ENCODE measurements at places on chromosomes 5 and 9. TPM values are rescaled to one million over a fixed set of nuclear protein-coding genes. Genes with fewer than 3 reads are reported as not detected.

DNA sequence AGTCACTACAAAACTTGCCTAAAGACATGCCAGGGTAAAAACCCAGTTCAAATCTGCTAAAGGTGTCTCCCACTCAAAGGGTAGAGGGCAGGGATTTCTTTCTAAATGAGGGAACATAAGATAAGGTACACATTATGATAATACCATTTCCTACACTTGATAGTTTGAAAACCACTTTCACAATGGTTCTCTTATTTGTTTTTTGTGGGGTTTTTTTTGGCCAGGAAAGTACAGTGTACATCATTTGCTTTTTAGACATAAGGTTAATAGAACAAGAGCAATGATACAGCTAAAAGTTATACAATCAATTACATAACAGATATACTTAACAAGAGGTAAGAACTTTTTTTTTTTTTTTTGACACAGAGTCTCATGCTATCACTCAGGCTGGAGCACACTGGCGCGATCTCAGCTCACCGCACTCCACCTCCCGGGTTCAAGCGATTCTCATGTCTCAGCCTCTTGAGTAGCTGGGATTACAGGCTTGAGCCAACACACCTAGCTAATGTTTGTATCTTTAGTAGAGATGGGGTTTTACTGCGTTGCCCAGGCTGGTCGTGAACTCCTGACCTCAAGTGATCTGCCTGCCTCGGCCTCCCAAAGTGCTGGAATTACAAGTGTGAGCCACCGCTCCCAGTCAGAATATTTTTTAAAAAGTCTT is 48.8 kb upstream of the GLRX start:
- H3K4me1 ChIP-seq = peaks cover 4% of the 10 kb centered on the region
- no peak overlapping the region for H3K27ac ChIP-seq
- DNase-seq = no peak
- H3K27me3 ChIP-seq = no peaks in the 10 kb centered on the region
- H3K4me3 ChIP-seq = no peak overlapping the region

DNA sequence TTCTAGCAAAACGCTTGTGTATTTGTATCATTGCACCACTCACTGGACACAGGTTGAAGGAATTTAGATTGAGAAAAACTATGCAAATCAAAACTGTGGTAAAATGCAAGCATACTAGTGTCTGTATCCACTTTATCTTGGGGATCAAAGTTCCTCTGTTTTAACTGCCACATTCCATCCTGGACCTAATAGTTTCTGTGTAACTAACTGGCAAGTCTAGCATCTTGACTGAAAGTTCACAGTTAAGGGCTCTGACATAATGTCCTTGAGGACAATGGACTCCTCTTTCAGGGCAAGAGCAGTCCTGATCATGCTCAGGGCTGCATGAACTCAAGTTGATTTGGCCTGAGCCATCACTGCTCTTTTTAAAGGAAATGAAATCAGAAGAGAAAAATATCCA is 30.7 kb downstream of the NFIB start:
- H3K27ac ChIP-seq = no peak overlapping the region
- H3K4me3 ChIP-seq = no peak overlapping the region
- no peak for DNase-seq
- H3K27me3 ChIP-seq = no peaks in the 10 kb centered on the region

GRCh38 chr5:166710271-166710670 is 1581.2 kb upstream of the WWC1 start:
- peaks cover 14% of the 10 kb centered on the region for H3K4me1 ChIP-seq
- no peaks in the 10 kb centered on the region for H3K27me3 ChIP-seq
- DNase-seq = no peak
- H3K27ac ChIP-seq = no peak overlapping the region
- no peak overlapping the region for H3K4me3 ChIP-seq

Gene IFNB1
- total RNA-seq = not detected

Gene CMYA5
- total RNA-seq = 1.1 TPM

Gene SELENOP
- 86.3 TPM for total RNA-seq

DNA sequence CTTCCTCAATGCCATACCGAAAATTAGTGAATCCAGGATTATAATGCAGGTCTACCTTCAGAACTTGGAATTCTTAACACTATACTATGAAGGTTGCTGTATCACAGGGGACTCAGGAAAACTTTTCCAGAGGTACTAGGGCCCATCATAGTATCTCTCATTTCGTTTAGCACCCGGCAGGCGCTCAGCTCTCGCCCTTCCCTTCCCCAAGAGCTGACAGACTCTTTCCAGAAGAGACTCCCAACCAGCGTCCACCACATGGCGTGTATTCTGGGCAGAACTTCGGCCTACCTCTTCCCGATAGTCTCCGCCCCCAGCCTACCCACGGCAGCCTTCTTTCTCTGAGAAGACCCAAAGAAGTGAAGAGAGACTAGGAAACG is 271 bp downstream of the NOL8 start:
- H3K4me1 ChIP-seq = peaks cover 15% of the 10 kb centered on the region
- peaks cover 1% of the 10 kb centered on the region for H3K36me3 ChIP-seq
- H3K27ac ChIP-seq = peak overlapping the region; percentile 99
- H3K27me3 ChIP-seq = no peaks in the 10 kb centered on the region
- DNase-seq = no peak
- peak overlapping the region; percentile 97 for H3K4me3 ChIP-seq

DNA sequence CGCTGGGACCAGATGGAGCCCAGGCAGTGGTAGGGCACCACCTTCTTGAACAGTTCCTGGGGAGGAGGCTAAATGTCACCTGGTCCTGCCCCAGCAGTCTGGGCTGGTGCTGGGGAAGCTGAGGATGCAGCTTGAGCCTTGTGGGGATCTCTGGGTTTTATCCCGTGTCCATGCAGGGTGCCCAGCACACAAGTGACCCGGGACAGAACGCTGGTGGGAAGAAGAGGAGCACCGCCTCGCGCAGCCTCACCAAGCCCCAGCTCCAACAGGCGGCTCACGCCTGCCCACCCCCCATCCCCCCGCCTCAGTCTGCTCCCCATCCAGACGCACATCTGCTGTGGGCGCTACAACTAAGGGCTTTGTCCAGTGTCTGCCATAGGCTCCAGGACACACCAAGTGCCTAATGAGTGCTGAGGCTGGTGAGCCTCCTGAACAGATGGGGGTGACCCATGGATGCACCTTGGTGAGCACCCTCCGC is 13.8 kb downstream of the RALGDS start:
- no peak overlapping the region for H3K27ac ChIP-seq
- H3K4me3 ChIP-seq = no peak overlapping the region
- peaks cover 12% of the 10 kb centered on the region for H3K36me3 ChIP-seq
- no peaks in the 10 kb centered on the region for H3K27me3 ChIP-seq

DNA sequence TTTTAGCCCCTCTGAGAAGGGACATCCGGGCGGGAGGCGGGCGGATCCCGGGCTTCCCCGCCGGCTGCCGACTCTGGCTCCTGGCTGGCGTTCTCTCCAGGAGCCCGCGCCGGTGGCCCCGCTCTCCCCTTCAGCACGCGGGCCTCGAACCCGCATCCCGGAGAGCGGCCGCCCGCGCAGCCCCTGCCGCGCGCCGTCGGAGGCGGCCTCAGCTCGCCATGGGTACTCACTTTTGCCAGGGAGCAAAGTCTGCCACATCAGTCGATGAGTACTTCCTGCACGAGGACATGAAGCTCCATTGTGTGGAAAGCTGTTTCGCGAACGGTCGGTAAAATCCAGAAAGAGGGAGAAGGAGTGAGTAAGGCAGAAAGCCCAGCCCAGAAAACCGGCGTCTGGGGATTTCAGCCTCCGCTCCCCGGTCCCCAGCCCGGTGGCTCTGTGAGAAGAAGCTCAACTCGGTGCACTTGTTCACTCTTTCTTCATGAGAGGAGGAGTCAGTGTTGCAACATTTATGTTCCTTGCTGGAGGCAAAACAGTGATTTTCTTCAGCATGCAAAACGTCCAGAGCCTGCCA is at the start of gene PRLR:
TSS of gene PRLR (minus strand) at position 450 of the 574 bp plus-strand sequence. CDS start 140,867 bp downstream, outside the sequence.
- H3K36me3 ChIP-seq = no peaks in the 10 kb centered on the region
- peak within 1 kb of the TSS; percentile 91 for H3K27ac ChIP-seq
- H3K4me1 ChIP-seq = peaks cover 8% of the 10 kb centered on the region
- peak; percentile 16 for DNase-seq

DNA sequence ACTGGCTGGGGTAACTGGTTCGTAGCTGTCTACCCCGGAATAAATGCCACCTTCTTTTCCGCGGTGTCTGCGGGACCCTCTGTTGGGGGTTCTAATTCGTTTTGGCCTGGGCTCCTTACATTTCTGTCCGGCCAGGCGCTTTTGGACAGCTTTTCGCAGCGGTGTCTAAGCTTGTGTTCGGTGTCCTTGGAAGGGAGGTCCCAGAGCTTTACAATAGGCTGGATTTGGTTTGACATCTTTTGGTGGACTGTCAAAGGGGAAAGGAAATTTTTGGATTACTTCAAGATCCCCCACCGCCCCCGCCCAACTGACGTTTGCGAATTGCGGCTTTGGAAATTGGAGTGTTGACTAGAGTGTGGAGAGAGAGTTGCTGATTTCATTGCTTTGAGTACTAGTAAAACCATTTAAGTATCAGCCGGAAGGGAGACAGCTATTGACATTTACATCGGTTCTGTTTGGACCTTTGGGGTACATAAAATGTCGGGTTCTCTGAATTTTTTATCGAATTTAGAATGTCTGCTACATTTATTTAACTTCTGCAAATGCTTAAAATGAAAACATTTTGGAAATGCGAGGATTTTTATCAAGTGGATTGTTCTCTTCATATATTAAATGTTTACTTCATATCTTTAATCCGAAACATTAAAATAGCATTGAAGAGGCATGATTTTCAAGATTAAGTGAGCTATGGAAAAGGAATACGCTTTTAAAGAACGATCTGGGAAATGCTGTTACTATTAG is 4.7 kb upstream of the PURA start:
- peak overlapping the region; percentile 87 for H3K4me3 ChIP-seq
- H3K27ac ChIP-seq = peak overlapping the region; percentile 25
- peaks cover 79% of the 10 kb centered on the region for H3K27me3 ChIP-seq
- H3K4me1 ChIP-seq = peaks cover 18% of the 10 kb centered on the region
- no peak for DNase-seq

DNA sequence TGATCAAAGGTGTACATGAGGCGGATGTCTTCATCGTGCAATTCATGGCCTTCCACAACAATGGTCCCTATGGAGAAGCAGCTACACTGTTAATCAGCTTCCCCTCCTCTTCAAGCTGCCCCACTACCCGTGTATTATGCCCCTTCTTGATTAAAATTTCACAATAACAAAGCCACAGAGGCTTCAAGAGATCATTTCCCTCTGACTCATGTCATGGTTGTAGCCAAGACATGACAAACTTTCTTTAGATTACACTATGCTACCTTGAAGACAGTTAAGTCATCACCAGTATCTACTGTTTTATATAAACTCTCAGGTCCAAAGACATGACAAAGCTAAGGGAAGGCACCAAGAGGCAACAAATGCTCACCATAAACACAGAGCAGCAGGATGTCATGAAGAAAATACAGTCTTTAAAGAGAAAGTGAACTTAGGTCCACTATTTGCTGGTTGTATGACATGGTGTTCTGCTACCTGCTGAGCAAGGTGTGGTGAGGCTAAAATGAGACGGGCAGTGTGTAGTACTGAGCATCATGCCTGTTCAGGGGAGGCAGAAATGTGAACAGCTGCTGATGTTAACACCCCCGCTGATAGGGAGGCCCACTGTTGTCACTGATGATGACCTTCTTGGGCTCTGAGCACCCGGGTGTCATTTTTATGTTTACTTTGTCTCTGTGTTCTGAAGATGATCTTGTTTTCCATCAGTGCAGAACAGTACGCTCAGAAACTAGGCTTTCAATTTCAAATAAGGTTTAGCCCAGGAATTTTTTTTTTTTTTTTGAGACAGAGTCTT is 48.3 kb downstream of the IARS1 start:
- H3K4me1 ChIP-seq = peaks cover 14% of the 10 kb centered on the region
- DNase-seq = no peak
- H3K36me3 ChIP-seq = peaks cover 46% of the 10 kb centered on the region
- no peak overlapping the region for H3K4me3 ChIP-seq
- H3K27me3 ChIP-seq = no peaks in the 10 kb centered on the region
- peak overlapping the region; percentile 47 for H3K27ac ChIP-seq

- no peak for DNase-seq
- H3K4me3 ChIP-seq = no peak overlapping the region
- H3K36me3 ChIP-seq = no peaks in the 10 kb centered on the region
- H3K27ac ChIP-seq = no peak overlapping the region
Observed at GRCh38 chr9:36871606-36872005, 162.5 kb downstream of the PAX5 start.

GRCh38 chr5:53871775-53872174 is 311.3 kb downstream of the NDUFS4 start:
- no peaks in the 10 kb centered on the region for H3K27me3 ChIP-seq
- no peaks in the 10 kb centered on the region for H3K4me1 ChIP-seq
- H3K27ac ChIP-seq = no peak overlapping the region
- no peak for DNase-seq
- H3K4me3 ChIP-seq = no peak overlapping the region

- peaks cover 25% of the 10 kb centered on the region for H3K27me3 ChIP-seq
- DNase-seq = no peak
- H3K27ac ChIP-seq = peak overlapping the region; percentile 72
- peaks cover 39% of the 10 kb centered on the region for H3K4me1 ChIP-seq
Observed at GRCh38 chr9:98808411-98808815, 943 bp downstream of the GALNT12 start.

DNA sequence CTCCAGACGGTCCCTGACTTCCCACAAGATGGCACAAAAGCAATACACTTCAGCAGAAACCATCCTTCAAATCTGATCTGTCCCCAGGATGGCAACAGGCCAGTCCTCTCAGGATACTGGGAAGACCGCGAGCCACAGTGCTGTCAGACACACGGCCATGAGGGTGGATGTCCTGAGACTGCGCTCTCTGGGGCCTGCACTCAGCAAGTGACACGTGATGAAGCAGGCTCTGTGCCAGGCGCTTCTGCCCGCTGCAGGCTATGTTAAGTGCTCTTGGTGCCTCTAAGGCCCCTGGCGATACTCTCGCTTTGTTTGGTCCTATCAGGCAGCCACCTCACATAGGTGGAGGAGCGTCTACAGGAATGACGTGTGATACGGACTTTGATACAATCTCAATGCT is 7.1 kb downstream of the BRD9 start:
- H3K27ac ChIP-seq = no peak overlapping the region
- H3K4me1 ChIP-seq = no peaks in the 10 kb centered on the region
- peaks cover 28% of the 10 kb centered on the region for H3K36me3 ChIP-seq
- no peak overlapping the region for H3K4me3 ChIP-seq
- no peak for DNase-seq

DNA sequence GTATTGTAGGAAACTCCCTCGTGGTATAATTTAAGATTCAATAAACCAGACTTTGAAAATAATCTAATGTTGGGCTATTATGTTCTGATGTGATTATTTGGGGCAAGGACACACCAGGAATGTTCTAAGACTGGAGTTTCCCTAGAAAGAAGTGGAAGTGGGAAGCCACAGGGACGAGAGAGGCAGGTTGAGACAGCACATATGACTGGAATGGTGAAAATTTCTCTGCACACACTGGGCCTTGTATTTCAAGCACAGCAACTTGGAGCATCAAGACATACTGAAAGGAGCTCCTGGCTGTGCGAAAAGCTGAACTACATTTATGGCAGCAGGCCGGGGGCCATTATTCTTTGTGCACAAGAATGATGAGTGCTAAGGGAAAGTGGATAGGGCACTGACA is 98.2 kb downstream of the CETN3 start:
- no peaks in the 10 kb centered on the region for H3K27me3 ChIP-seq
- no peak overlapping the region for H3K27ac ChIP-seq
- peaks cover 2% of the 10 kb centered on the region for H3K36me3 ChIP-seq
- no peak for DNase-seq
- H3K4me1 ChIP-seq = peaks cover 14% of the 10 kb centered on the region
- H3K4me3 ChIP-seq = no peak overlapping the region

GRCh38 chr9:103627731-103628130 is 466.4 kb upstream of the SMC2 start:
- H3K36me3 ChIP-seq = no peaks in the 10 kb centered on the region
- no peak overlapping the region for H3K27ac ChIP-seq
- no peaks in the 10 kb centered on the region for H3K4me1 ChIP-seq
- no peaks in the 10 kb centered on the region for H3K27me3 ChIP-seq
- no peak for DNase-seq

Gene PCDHA4
- total RNA-seq = 27.8 TPM

All from progenitor cell of endocrine pancreas (in vitro differentiated cells).